Natural killer cell (primary cell): ENCODE measurements at places on chromosomes 1 and 21. TPM values are rescaled to one million over a fixed set of nuclear protein-coding genes. Genes with fewer than 3 reads are reported as not detected.

DNA sequence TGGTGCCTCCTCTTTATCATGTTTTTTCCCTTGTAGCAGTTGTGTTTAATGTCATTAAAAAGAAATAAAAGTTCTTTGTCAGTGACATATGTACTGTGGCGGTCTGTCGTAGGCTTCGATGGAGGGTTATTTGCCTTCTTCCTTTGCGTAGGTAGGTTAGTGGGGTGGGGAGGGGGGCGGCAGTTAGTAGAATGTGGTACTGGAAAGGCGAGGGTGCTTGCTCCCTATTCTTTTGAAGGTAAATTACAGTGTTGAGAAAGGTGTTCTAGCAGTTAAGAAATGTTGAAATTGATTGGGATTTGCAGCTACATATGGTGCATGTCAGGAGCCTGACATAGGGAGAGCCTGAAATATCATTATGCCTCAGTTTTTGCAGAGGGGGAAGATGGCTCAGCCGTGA is 11.9 kb downstream of the FNDC5 start:
- H3K36me3 ChIP-seq, result peaks cover 66% of the 10 kb centered on the region
- no peak for DNase-seq
- H3K4me1 ChIP-seq, result no peaks in the 10 kb centered on the region
- H3K27ac ChIP-seq, result no peak overlapping the region

GRCh38 chr1:116270316-116271057 is 102.6 kb upstream of the ATP1A1 start:
- no peak overlapping the region for H3K4me3 ChIP-seq
- H3K36me3 ChIP-seq, result no peaks in the 10 kb centered on the region
- H3K27ac ChIP-seq, result no peak overlapping the region
- H3K4me1 ChIP-seq, result no peaks in the 10 kb centered on the region
- H3K27me3 ChIP-seq, result no peaks in the 10 kb centered on the region

DNA sequence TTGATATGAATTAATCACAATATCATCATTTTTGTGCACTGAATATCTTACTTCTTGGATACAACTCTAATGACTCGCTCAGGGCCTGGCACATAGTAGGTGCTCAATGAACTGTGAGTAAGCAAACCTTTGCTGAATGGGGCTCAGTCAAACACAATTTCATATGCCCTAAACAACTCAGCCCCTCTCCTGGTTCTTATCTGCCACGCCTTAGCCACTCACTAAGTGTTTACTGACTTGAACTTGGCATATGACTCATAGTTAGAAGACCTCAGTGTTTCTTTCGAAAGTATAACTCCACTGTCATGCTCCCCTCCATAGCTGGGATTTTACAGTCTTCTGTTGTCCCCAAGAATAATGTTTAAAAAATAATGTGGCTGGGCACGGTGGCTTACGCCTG is 4.8 kb upstream of the IFNLR1 start:
- peaks cover 42% of the 10 kb centered on the region for H3K4me1 ChIP-seq
- H3K27ac ChIP-seq, result peak overlapping the region; percentile 24

The TNFRSF4 gene
- 26.5 TPM for total RNA-seq
